Activated T-cell treated with anti-CD3 and anti-CD28 coated beads, Interleukin-2, amount 50 U/mL, for 48 hours (primary cell): ENCODE measurements at places on chromosomes 6 and 20.

DNA sequence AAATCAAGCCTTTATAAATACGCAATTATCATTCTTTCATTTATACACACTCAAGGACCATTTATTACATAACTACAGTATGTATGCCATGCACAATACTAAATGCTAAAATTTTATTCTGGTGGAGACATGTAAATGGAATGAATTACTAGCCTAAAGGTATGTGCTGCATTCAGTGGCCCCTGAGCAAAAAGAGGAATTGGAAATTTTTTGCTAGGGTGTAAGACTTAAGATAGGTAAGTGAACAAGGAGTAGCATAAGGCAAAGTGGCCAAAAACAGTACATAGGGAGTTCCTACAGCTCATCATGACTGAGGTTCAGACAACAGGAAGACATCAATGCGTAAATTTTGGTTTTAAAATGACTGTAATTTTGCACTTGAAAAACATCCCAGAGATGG, 2.3 kb upstream of the MTFR2 start:
- no peak for DNase-seq

GRCh38 chr6:105745464-105746129, 340.5 kb upstream of the PRDM1 start:
- no peak for DNase-seq

DNA sequence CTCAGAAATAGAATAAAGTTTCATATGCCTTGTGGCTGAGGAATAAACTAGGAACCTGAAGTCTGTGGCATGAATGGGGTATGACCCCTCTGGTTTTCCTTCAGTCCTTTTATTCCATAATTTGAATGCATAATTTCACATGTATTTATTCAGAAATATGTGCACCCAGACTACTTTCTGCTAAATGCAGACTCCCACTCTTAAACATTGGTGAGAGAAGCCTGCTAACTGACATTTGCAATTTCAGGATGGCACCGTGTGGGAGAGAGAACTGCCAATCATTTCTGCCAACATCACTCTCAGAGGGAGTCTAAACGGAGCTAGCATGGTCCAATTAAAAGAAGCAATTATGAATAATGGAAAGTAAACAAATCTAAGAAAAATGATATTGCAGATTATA, 141.3 kb downstream of the ADGRB3 start:
- DNase-seq = no peak

GRCh38 chr6:2765896-2766766, 938 bp downstream of the WRNIP1 start:
- DNase-seq = peak; percentile 65

DNA sequence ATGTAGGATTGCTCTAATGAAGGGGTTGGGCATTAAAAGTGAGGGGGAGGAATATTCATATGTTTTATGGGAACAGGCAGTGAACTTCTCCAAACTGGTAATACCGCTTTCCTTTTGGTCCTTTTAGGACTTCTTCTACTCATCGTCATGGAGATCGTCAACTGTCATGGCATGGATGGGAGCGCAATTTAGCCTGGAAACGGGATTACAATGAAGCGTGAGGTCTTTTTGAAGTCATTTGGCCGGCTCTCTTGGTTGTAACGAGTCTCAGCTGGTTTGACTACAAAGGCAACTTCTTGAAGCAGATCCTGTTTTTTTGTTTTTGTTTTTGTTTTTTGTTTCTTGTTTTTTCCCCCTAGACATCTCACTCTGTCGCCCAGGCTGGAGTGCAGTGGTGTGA, 1.4 kb upstream of the HLA-E start:
- DNase-seq = no peak

GRCh38 chr6:158926414-158926813, 73.6 kb downstream of the RSPH3 start:
- no peak for DNase-seq

DNA sequence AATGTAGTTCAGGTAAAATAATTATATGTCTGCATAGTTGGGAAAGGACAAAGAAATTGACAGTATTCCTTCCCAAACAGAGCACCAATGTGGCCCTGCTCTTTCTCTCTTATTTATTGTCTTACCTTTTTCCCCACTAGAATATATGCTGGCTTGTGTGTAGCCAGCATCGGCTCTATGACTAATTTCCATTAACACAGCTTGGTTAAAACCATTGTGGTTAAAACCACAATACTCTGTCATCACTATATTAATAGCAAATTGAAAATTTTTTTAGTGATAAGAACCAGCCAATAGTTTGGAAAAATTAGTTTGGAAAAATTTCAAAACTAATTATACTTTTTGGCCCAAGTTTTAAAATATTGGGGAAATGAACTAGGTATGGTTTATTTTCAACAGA, 535.1 kb downstream of the UTRN start:
- no peak for DNase-seq

GRCh38 chr6:100212131-100212530, 218.1 kb upstream of the MCHR2 start:
- no peak for DNase-seq

DNA sequence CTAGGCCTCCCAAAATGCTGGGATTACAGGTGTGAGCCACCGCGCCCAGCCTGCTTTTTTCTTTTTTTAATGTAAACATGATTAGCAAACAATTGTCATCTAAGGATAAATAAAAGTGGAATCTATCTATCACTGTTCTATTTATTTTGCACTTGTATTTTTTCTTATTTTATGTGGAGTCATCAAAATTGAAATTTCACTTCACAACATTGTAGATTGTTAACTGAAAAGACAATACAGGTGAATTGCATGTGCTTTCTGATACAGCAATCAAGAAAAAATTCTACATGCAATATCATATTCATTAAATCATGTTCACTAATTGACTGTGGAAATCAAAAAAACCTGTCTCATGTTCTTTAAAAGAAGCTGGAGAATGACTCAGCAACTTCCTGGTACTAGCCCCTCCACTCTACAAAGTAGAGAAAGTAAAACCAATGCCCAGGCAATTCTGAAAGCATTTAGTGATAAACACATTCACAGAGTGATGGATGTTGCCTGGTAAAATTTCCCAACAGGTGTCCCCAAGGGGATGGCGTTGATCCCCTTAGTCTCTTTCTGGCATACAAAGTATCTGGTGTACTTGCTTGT, 10.7 kb upstream of the RFX6 start:
- DNase-seq = no peak

GRCh38 chr6:117597755-117598154, 4.6 kb downstream of the GOPC start:
- no peak for DNase-seq

- DNase-seq = no peak
Observed at GRCh38 chr6:39007575-39007974, 41.0 kb upstream of the GLP1R start.

DNA sequence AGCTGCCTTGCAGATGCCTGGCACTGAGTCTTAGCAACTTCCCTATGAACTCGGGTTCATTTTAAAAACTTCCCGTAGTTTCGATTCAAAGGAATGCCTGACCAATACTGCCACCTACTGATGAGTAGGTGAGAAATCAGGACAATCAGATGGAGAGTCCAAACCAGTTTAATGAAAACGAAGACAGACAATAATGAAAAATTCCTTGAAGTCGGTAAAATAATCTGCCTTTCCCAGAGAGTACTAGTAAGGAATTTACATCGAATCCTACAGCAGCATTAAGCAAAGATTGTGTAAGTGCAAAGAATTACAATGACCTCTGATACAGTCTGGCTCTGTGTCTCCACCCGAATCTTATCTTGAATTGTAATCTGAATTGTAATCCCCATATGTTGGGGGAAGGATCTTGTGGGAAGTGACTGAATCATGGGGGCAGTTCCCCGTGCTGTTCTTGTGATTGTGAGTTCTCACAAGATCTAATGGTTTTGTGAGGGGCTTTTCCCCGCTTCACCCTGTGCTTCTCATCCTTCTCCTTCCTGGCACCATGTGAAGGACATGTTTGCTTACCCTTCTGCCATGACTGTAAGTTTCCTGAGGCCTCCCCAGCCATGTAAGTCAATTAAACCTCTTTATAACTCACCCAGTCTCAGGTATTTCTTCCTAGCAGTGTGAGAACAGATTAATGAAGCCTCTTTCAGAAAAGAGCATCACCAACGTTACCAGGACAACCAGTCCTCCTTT, 134.4 kb downstream of the ARHGAP18 start:
- no peak for DNase-seq

DNA sequence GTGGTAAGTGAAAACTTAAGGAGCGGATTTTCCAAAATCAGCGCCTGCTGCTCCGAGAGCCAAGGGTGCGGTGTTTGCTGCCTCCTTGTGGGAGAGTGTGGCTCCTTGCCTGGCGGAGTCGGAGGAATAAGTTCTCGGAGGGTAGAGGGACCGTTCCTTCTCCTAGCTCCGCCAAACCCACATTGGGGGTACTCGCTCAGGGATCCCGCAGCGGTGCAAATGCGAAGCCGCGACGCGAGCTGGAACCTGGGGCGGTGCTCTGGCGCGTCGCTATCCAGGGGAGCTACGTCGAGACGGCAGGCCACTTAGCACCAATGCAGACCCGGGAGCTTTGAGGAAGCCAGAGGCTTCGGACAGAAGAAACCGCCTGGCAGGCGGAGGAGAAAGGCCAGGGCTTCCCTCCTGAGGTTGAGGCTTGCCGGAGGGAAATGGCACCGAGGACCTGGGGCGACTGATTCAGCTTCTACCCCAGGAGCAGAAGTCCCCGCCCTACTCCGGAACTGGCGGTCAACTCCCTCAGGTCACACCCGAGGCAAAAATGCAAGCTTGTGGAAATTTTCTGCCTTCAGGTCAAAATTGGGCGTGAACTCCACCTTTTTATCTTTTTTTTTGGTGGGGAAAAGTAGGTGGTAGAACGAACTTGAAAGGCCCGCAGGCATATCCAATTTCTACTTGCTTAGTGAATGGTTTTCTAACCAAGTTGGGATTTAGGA, 5.7 kb upstream of the DDX43 start:
- DNase-seq = peak; percentile 59
